ENCODE measurements at places on chromosomes 2 and 18. TPM values are rescaled to one million over a fixed set of nuclear protein-coding genes. Genes with fewer than 3 reads are reported as not detected.

ARHGEF33 gene
- under 0.01 TPM for total RNA-seq

RAB27B gene
- 6.5 TPM for total RNA-seq

NT5C1B gene
- total RNA-seq, result not detected

DUSP11 gene
- 18.6 TPM for total RNA-seq

REG3G gene
- not detected for total RNA-seq

IL37 gene
- total RNA-seq, result not detected

PROKR1 gene
- total RNA-seq, result under 0.01 TPM

GKN1 gene
- not detected for total RNA-seq

REG3A gene
- total RNA-seq, result not detected

ITPRIPL1 gene
- 17.2 TPM for total RNA-seq

SCYGR4 gene
- total RNA-seq, result not detected

G6PC2 gene
- under 0.01 TPM for total RNA-seq

DNAH6 gene
- 0.54 TPM for total RNA-seq

CNGA3 gene
- total RNA-seq, result not detected

FBXO15 gene
- 0.81 TPM for total RNA-seq

LIMS4 gene
- total RNA-seq, result 0.54 TPM

ALK gene
- under 0.01 TPM for total RNA-seq

UGT1A5 gene
- not detected for total RNA-seq

ANKRD30BL gene
- not detected for total RNA-seq

TTN gene
- 1.1 TPM for total RNA-seq

SATB2 gene
- not detected for total RNA-seq

NFU1 gene
- 21.3 TPM for total RNA-seq

PPP1R1C gene
- not detected for total RNA-seq

RTP5 gene
- total RNA-seq, result 1.1 TPM

CRYGD gene
- 5.7 TPM for total RNA-seq

CNDP1 gene
- not detected for total RNA-seq

MAP3K20 gene
- total RNA-seq, result 10.2 TPM

GPAT2 gene
- total RNA-seq, result 11.8 TPM

ANTXR1 gene
- total RNA-seq, result under 0.01 TPM

CTAGE1 gene
- total RNA-seq, result not detected

ACMSD gene
- not detected for total RNA-seq

EMILIN1 gene
- 31.2 TPM for total RNA-seq

EIPR1 gene
- 45.8 TPM for total RNA-seq

SPP2 gene
- not detected for total RNA-seq

GPR45 gene
- total RNA-seq, result not detected

HSBP1L1 gene
- 6.2 TPM for total RNA-seq

ITGA4 gene
- 193 TPM for total RNA-seq

ALPI gene
- not detected for total RNA-seq

AGPS gene
- total RNA-seq, result 45.0 TPM
